Subcutaneous preadipocyte (primary cell): ENCODE measurements at places on chromosomes 1 and 21. TPM values are rescaled to one million over a fixed set of nuclear protein-coding genes. Genes with fewer than 3 reads are reported as not detected.

Gene GJA4
- not detected in 2 replicates for total RNA-seq

Gene AMY2B
- total RNA-seq = 3.3 and 4.4 TPM in 2 replicates

Gene CHI3L1
- 4.5 and 78.6 TPM in 2 replicates for total RNA-seq

Gene ANXA9
- 0.20 and 0.37 TPM in 2 replicates for total RNA-seq

Gene HDGF
- 189 and 231 TPM in 2 replicates for total RNA-seq

Gene DNAH14
- total RNA-seq = 12.1 and 17.6 TPM in 2 replicates
